ENCODE measurements at places on chromosomes 13 and 19. TPM values are rescaled to one million over a fixed set of nuclear protein-coding genes. Genes with fewer than 3 reads are reported as not detected.

- H3K4me3 ChIP-seq = no peak overlapping the region
- H3K27me3 ChIP-seq = no peaks in the 10 kb centered on the region
- peaks cover 24% of the 10 kb centered on the region for H3K36me3 ChIP-seq
- no peak for DNase-seq
Observed at GRCh38 chr13:33139184-33139583, 123.0 kb downstream of the KL start.

- peak overlapping the region; percentile 43 for H3K27ac ChIP-seq
- H3K4me3 ChIP-seq = peak overlapping the region; percentile 94
- peaks cover 27% of the 10 kb centered on the region for H3K4me1 ChIP-seq
Observed at GRCh38 chr19:16627193-16627927, 644 bp downstream of the MED26 start.

DNA sequence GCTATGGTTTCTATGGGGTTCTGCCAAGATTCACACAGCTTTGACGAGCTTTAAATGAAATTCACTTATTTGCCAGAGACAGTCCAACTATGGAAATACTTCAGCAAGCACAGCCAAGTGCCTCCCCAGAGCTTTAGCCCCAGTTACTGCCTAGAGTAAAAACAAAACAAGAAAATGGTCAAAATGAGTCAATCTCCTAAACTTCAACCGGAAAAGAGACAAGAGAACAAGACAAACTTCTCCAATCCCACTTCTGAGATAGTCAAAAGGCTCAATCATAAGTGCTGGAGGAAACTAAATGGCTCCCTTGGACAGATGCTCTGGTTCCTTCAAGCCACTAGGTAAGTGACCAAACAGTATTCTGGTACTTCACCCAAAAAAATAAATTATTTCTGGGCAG is 65.8 kb downstream of the KATNAL1 start:
- no peak overlapping the region for H3K27ac ChIP-seq
- peaks cover 21% of the 10 kb centered on the region for H3K36me3 ChIP-seq
- no peak for DNase-seq
- H3K4me3 ChIP-seq = no peak overlapping the region
- no peaks in the 10 kb centered on the region for H3K27me3 ChIP-seq

DNA sequence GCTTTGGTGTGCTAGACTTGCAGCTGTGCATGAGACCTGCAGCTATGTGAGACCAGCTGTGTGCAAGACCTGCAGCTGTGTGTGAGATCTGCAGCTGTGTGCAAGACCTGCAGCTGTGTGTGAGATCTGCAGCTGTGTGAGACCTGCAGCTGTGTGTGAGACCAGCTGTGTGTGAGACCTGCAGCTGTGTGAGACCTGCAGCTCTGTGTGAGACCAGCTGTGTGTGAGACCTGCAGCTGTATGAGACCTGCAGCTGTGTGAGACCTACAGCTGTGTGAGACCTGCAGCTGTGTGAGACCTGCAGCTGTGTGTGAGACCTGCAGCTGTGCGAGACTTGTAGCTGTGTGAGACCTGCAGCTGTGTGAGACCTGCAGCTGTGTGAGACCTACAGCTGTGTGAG is 6.7 kb upstream of the DCUN1D2 start:
- no peak overlapping the region for H3K27ac ChIP-seq
- no peak for DNase-seq
- no peak overlapping the region for H3K4me3 ChIP-seq
- no peaks in the 10 kb centered on the region for H3K27me3 ChIP-seq

DNA sequence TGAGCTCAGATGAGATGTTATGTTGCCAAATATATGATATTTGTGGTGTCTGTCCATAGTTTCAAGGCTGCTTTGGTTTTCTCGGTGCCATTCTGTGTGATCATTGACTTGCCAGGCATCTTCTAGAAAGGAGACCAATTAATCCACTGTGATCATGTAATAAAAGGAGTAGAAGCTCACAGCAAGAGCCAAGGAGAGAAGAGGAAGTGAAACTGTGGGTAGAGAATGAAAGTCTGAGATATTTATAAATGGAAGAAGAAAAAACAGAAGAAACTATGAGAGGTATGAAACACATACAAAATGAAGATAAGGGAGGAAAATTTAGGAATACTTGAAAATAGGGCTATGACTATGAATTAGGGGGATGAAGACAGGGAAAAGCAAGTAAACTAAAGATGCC is 11.1 kb upstream of the ZNF613 start:
- H3K4me3 ChIP-seq = no peak overlapping the region
- no peaks in the 10 kb centered on the region for H3K4me1 ChIP-seq
- DNase-seq = no peak

GRCh38 chr19:35167251-35168119 is 12.9 kb downstream of the FXYD5 start:
- H3K27ac ChIP-seq = no peak overlapping the region
- H3K36me3 ChIP-seq = peaks cover 19% of the 10 kb centered on the region
- no peaks in the 10 kb centered on the region for H3K4me1 ChIP-seq
- no peak overlapping the region for H3K4me3 ChIP-seq

GRCh38 chr19:13484166-13484565 is 22.1 kb downstream of the CACNA1A start:
- no peaks in the 10 kb centered on the region for H3K4me1 ChIP-seq
- H3K27me3 ChIP-seq = peaks cover 59% of the 10 kb centered on the region
- H3K4me3 ChIP-seq = no peak overlapping the region
- no peaks in the 10 kb centered on the region for H3K36me3 ChIP-seq

- no peaks in the 10 kb centered on the region for H3K27me3 ChIP-seq
- H3K27ac ChIP-seq = no peak overlapping the region
- no peak for DNase-seq
- H3K4me1 ChIP-seq = peaks cover 6% of the 10 kb centered on the region
Observed at GRCh38 chr13:105008604-105009003, 1526.9 kb downstream of the EFNB2 start.

- no peak for DNase-seq
- no peak overlapping the region for H3K27ac ChIP-seq
- no peaks in the 10 kb centered on the region for H3K4me1 ChIP-seq
- no peak overlapping the region for H3K4me3 ChIP-seq
- no peaks in the 10 kb centered on the region for H3K36me3 ChIP-seq
Observed at GRCh38 chr13:24664726-24665409, 15.3 kb upstream of the ATP12A start.

DNA sequence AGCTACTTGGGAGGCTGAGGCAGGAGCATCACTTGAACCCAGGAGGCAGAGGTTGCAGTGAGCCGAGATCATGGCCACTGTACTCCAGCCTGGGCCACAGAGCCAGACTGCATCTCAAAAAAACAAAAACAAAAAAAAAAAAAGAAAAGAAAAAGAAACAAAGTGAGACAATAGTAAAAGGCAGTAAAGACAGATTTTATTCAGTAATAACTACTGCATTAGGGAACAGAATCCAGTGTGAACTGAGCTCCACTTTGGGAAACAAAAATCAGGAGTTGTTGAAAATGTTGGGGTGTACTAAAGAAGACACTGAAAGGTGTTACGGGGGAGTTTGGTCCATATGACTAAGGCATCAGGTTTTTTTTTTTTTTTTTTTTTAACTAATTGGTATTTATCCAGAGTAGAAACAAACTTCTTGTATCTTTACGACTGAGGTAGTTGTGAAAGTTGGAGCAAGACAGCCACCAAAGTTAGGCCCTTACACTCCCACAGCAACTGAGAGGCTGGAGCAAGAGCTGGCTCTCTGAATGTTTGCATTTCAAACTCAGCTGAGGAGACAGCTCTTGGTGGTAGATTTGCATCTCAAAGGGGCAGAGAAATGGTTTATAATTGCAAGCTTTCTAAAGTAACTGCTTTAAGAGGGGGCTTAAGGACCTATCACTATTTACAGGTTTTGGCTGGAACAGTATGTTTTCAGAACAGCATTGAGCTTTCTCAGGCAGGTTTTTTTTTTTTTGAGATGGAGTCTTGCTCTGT is 24.2 kb downstream of the ZNF607 start:
- peaks cover 16% of the 10 kb centered on the region for H3K4me1 ChIP-seq
- H3K27me3 ChIP-seq = no peaks in the 10 kb centered on the region
- no peak overlapping the region for H3K27ac ChIP-seq
- no peak for DNase-seq
- H3K36me3 ChIP-seq = peaks cover 40% of the 10 kb centered on the region

- peaks cover 26% of the 10 kb centered on the region for H3K4me1 ChIP-seq
- H3K36me3 ChIP-seq = no peaks in the 10 kb centered on the region
- H3K4me3 ChIP-seq = peak overlapping the region; percentile 87
- H3K27me3 ChIP-seq = peaks cover 20% of the 10 kb centered on the region
Observed at GRCh38 chr19:45428384-45429231, 4.9 kb upstream of the ERCC1 start.

ZNF284 gene
- total RNA-seq = 4.5 TPM

SLITRK6 gene
- 33.8 TPM for total RNA-seq

ATP12A gene
- 0.23 TPM for total RNA-seq

FBXO27 gene
- 4.9 TPM for total RNA-seq

ERICH4 gene
- total RNA-seq = not detected

FAAP24 gene
- total RNA-seq = 6.9 TPM

All from neural crest cell (in vitro differentiated cells).